Suprapubic skin (tissue), 4 donors: ENCODE measurements at places on chromosomes 6 and 20. TPM values are rescaled to one million over a fixed set of nuclear protein-coding genes. Genes with fewer than 3 reads are reported as not detected.

The PPP1R14C gene
- total RNA-seq = 44.3 TPM

The DDR1 gene
- total RNA-seq = 199 TPM

DNA sequence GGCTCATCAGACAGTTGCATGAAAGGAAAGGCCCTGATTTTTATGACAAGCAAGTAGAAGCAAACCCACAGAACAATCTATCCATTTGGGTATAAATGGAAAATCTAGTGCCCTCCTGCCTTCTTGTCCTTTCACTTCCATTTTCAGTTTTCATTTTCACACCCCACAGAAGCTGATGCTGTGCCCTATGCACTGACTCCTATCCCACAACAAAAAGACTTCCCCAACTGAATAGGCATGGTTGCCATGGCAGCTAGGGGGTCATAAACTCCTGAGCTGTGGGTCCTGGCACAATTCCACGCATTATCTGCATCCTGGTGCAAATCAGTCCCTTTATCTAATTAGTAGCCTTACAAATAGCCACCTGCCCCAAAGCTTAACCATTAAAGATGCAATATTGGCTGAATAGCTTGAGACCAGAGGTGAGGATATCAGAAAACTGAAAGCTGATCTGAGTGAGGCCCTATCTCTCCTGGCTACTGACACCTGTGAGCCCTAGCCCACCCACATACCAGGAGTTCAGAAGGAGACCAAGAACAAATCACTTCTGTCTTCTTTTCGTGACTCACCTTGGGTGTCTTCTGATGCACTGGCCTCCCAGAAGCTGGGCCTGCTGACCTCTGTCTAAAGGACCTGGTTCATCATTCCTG lies 34.9 kb upstream of the HEY2 start:
- DNase-seq = no peak

DNA sequence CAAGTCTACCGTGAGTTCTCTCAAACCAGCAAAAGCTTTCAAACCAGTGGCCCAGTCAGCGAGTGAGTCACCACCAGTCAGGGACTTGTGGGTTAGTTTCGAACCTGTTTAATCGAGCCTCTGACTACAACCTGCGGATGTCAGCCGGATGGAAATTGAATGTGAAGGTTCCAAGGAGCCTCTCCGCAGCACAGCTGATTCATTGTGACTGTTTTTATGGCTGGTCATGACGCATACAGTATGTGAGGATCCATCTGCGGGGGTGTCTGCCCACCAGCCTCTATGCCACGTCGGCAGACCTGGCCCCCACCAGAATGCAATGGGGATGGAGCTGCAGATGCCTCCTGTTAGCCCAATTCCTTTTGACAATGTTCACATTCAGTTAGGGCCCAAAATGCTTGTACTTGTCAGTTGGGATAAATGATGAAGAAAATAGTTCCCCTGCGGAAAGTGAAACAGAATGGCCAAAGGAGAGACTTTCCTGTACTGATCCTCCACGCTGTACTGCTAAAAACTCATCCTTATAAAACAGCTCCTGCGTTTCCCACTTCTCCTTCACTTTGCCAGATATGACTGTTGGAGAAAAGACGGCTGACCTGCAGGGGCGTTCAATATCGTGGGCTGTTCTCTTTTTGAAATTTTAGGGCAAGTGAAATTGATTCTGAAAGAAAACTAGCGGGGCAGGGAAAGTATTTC lies 206.6 kb downstream of the TFAP2B start:
- DNase-seq = no peak

- DNase-seq = no peak
Observed at GRCh38 chr6:35596448-35597442, 84.0 kb upstream of the TULP1 start.

- no peak for DNase-seq
Observed at GRCh38 chr6:3721810-3722621, 29.5 kb downstream of the PXDC1 start.

DNA sequence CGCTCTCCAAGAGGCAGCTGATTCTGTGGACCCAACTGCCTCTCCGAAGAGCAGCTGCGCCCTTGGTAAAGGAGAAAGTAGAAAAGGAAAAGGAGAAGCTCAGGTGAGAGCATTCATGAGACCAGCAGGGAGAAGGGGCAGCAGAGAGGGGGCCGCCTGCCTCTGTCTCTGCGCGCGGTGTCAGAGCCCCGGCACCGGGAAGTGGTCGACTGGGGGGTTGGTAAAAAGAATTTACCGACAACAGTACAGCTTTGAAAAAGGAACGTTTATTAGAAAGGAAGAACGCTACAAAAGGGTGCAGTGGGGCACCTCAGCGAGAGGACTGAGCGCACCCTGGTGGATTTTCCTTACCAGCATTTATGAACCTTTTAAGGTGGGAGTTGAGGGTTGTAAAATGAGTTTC lies 61.9 kb downstream of the GPR6 start:
- DNase-seq = no peak

- no peak for DNase-seq
Observed at GRCh38 chr6:36035225-36035624, 7.6 kb downstream of the MAPK14 start.

GRCh38 chr6:111745186-111745585 lies 128.1 kb downstream of the FYN start:
- no peak for DNase-seq
